ENCODE measurements at places on chromosomes 3 and 15.
A peak's percentile ranks its signal among the peaks of the same experiment; 100 is the strongest.

DNA sequence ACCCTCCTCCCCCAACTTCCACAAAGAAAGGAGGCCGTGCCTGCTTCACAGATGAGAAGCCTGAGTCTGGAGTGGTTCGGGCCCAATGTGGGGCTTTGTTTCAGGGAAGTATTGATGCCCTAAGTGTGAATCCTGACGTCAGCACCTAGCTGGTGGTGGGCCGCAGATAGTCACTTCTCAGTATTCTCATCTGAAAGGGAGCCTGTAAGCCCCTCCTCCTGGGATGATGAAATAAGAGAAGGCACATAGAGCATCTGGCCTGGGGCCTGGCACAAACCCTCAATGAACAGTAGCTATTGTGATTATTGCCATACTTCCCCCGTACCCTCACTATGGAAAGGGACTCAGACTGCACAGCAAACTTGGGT lies 24.8 kb downstream of the LINGO1 start:
- H3K4me1 ChIP-seq = peaks cover 63% of the 10 kb centered on the region
- DNase-seq = no peak
- no peaks in the 10 kb centered on the region for H3K36me3 ChIP-seq
- H3K27ac ChIP-seq = peak overlapping the region; percentile 62

DNA sequence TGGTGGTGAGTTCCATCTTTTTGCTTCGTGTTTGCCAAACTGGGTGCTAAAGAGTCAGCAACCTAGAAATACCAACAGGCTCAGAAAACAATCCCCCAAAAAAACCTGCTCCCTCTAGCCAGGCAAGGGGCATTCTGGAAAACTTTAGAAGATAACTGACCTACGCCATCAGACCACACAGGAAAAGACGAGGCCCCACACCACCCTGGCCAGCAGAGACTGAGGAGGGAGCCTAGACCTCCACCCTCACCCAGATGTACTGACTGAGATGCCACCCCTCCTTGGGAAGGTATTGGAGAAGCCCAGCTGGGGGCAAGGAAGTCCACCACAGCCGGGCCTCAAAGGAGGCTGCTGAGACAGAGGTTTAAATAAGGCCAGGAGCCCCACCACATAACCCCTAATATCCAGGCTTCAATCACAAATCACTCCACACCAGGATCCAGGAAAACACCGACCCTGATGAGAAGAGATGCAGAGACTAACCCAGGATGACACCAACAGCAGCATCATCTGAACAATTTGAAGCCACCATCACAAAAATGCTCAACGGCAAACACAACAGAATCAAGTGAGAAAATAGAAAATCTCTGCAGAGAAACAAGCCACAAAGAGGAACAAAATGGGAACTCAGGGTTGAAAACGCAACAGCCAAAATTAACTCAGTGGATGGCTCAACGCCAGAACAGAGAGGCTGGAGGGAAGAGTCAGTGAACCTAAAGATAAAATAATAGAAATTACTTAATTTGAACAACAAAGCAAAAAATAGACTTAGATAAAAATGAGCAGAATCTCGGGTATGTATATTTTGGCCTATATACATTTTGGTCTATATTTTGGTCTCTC lies 61.0 kb downstream of the TPRA1 start:
- no peaks in the 10 kb centered on the region for H3K4me1 ChIP-seq
- H3K4me3 ChIP-seq = no peak overlapping the region
- DNase-seq = no peak
- no peak overlapping the region for H3K27ac ChIP-seq

DNA sequence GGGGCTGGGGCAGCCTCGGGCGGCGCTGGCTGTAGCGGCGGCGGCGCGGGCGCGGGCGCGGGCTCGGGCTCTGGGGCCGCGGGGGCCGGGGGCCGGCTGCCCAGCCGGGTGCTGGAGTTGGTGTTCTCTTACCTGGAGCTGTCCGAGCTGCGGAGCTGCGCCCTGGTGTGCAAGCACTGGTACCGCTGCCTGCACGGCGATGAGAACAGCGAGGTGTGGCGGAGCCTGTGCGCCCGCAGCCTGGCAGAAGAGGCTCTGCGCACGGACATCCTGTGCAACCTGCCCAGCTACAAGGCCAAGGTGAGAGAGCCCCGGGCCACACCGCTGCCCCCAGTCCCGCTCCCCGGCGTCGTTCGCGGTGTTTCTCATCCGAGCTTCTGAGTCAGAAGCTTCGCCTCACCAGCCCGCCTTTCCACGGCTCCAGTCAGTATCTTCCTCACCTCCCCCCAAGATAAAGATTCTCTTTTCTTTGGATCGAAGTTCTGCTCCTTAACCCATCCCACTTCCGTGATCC lies 600 bp downstream of the FBXO45 start:
- DNase-seq = no peak
- peak overlapping the region; percentile 94 for H3K4me3 ChIP-seq
- H3K27ac ChIP-seq = peak overlapping the region; percentile 82

DNA sequence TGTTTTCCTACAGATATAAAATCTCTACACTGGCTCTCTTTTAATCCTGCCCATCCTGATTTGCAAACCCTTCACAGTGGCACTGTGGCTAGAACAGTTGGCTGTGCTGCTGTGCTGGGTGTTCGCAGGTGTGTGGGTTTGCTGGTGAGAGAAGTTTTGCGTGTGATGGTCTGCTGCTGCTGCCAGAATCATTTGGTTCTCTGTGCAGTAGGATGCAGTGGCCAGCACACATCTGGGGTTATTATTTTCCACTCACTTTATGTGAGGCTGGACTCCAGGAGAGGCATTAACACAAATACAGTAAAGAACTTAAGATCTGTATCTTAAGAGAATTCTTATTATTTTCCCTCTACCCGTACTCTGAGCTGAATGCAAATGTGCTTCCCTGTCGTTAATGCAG lies 16.0 kb upstream of the PSMD6 start:
- no peak for DNase-seq
- H3K36me3 ChIP-seq = no peaks in the 10 kb centered on the region
- H3K4me1 ChIP-seq = no peaks in the 10 kb centered on the region
- no peaks in the 10 kb centered on the region for H3K27me3 ChIP-seq
- no peak overlapping the region for H3K27ac ChIP-seq
- H3K4me3 ChIP-seq = no peak overlapping the region

DNA sequence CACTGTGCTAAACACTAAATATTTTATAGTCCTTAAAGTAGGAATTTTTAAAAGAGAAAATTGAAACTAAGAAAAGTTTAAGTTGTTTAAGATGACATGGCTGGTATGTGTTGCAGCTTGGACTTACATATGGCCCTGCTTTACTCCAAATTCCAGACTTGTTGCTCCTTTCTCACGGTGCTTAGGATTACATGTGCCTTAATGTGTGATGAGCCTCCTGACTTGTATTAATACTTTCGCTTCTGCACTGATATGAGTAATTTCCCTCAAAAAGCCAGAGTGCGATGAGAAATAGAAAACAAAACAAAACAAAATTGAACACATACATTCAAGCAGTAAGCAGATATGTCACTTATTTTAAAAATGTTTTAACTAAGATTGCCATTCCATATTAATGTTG lies 250.2 kb downstream of the VGLL3 start:
- H3K27ac ChIP-seq = no peak overlapping the region
- H3K36me3 ChIP-seq = no peaks in the 10 kb centered on the region

DNA sequence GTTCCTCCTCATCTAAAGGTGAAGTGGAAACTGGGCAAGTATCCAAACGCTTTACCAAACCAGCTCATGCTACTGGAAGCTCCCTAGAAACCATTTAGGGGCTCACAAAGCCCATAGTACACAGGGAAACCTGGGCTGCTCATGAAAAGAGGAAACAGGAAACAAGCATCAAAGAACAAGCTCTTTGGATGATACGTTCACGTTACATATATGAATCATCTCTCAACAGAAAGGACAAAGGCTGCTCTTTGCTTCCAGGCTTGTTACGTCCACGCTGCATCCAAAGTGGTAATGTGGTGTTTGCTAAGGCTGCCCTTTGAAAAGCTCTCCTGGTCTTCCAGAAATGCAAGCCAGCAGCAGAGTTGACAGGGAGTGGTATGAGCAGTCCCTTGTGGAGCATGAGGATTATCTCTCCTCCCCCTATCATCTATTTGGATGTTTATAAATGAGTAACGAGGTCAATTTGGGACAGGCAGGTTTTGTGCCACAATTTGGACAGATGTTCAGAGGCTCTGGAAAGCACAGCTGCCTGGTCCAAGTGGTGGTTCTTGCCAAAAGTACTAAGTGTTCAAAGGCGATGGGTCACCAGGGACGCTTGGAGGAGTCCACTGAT lies 98.0 kb upstream of the RORA start:
- H3K27me3 ChIP-seq = no peaks in the 10 kb centered on the region
- no peak overlapping the region for H3K4me3 ChIP-seq
- DNase-seq = no peak
- no peak overlapping the region for H3K27ac ChIP-seq

DNA sequence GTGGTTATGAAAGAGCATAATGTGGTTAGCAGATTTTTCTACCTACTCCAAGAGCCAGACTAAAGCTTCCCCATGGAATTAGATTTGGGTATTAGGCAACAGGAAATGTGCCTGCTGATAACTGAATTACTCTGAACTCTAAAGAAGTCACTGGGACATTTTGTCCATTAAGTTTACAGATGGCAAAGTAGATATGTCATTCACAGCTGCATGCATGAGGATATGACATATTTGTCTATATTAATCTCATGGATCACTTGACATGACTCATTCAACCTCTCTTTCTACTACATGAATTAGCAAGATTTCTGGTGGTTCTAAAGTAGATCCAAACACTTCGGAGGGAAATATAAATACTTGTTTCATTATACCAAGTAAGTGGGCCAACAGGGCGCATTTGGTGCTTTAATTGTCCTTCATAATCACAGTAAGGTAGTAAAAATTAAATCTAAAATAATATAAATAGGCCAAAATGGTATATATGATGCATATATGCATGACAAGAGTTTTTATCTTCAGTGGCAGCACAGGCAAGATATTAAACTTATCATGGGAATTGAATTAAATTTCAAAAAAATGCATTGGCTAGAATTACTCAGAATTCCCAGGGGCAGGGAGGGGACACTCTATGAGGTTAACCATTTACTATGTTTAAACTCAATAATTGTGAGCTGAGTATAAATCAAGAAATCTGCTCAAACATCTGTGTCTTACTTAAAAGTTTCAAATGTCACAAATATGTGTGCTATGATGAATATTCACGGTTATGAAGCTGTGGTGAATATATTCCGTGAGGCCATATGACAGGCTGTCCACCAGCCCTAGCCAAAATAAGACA lies 365.3 kb upstream of the KCNMB2 start:
- no peaks in the 10 kb centered on the region for H3K27me3 ChIP-seq
- H3K4me3 ChIP-seq = no peak overlapping the region
- no peaks in the 10 kb centered on the region for H3K36me3 ChIP-seq
- DNase-seq = no peak
- peaks cover 12% of the 10 kb centered on the region for H3K4me1 ChIP-seq

- peaks cover 31% of the 10 kb centered on the region for H3K4me1 ChIP-seq
- no peak for DNase-seq
- H3K27me3 ChIP-seq = no peaks in the 10 kb centered on the region
- peak overlapping the region; percentile 51 for H3K27ac ChIP-seq
- H3K4me3 ChIP-seq = no peak overlapping the region
- peaks cover 26% of the 10 kb centered on the region for H3K36me3 ChIP-seq
Observed at GRCh38 chr3:23966328-23966727, 21.2 kb downstream of the NR1D2 start.

DNA sequence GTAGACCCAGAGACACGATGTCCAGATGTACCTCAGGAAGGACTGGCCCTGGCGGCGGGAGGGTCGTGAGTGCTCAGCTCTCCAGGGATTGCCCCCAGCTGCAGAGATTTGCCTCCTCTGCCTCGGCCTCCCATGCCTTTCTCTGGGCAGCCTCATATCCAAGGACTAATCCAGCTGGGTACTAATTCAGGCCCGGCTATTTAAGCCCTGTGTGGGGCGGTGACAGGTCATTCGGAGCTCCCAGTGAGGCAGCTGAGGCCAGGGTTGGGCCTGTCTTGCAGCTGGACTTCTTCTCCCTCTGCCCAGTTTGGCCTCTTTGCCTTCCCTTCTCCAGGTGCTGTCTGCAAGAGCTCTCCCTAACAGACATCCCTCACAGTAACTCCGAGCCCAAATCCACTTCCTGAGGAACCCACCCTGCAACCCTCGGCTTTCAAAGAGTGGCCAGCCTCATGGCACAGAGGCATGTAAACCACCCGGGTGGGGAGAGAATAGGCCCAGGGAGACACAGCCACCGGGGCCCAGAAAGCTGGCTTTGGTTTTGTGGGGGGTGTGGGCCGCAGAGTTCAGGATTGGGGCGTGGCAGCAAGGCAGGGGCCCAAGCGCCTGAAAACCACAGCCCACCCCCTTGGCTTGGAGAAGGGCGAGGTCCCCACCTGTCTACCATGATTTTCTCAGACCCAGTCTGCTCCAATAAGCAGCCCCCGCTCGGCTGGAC lies 85.8 kb downstream of the PPCDC start:
- no peaks in the 10 kb centered on the region for H3K36me3 ChIP-seq
- H3K27me3 ChIP-seq = no peaks in the 10 kb centered on the region
- no peaks in the 10 kb centered on the region for H3K4me1 ChIP-seq
- no peak for DNase-seq

GRCh38 chr3:141360888-141361598 lies 7.3 kb upstream of the ZBTB38 start:
- no peaks in the 10 kb centered on the region for H3K36me3 ChIP-seq
- no peaks in the 10 kb centered on the region for H3K27me3 ChIP-seq
- no peak for DNase-seq
- H3K4me3 ChIP-seq = peak overlapping the region; percentile 9

GRCh38 chr3:121481106-121481880 lies 64.5 kb downstream of the POLQ start:
- H3K4me1 ChIP-seq = no peaks in the 10 kb centered on the region
- H3K27ac ChIP-seq = no peak overlapping the region
- DNase-seq = no peak
- no peak overlapping the region for H3K4me3 ChIP-seq

GRCh38 chr3:5272387-5272786 lies 84.9 kb downstream of the EDEM1 start:
- no peak overlapping the region for H3K4me3 ChIP-seq
- no peak overlapping the region for H3K27ac ChIP-seq
- no peaks in the 10 kb centered on the region for H3K27me3 ChIP-seq
- DNase-seq = no peak
- no peaks in the 10 kb centered on the region for H3K36me3 ChIP-seq
- peaks cover 12% of the 10 kb centered on the region for H3K4me1 ChIP-seq

- no peak for DNase-seq
- H3K27ac ChIP-seq = no peak overlapping the region
- H3K36me3 ChIP-seq = no peaks in the 10 kb centered on the region
- no peaks in the 10 kb centered on the region for H3K27me3 ChIP-seq
- H3K4me3 ChIP-seq = no peak overlapping the region
Observed at GRCh38 chr3:135853981-135854380, 111.5 kb upstream of the PPP2R3A start.

- no peaks in the 10 kb centered on the region for H3K4me1 ChIP-seq
- H3K36me3 ChIP-seq = no peaks in the 10 kb centered on the region
- H3K27me3 ChIP-seq = no peaks in the 10 kb centered on the region
- no peak overlapping the region for H3K4me3 ChIP-seq
- DNase-seq = no peak
- no peak overlapping the region for H3K27ac ChIP-seq
Observed at GRCh38 chr3:45417930-45418847, 29.8 kb downstream of the LARS2 start.

DNA sequence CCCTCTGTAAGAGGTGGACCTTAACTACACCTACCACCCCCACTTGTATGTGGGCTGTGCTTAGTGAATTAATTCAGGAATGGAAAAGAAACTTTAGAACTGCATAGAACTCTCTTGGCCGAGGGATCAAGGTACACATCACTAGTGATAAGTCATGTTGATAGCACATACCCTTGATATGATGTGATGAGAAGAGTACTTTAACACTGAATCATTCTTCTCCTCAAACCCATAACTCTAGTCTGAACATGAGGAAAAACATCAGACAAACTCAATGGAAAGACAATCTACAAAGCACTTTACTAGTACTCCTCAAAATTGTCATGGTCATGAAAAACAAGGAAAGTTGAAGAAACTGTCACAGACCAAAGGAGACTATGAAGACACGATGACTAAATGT lies 87.6 kb downstream of the P2RY1 start:
- no peak for DNase-seq
- H3K27me3 ChIP-seq = no peaks in the 10 kb centered on the region
- H3K27ac ChIP-seq = no peak overlapping the region
- no peaks in the 10 kb centered on the region for H3K4me1 ChIP-seq
- H3K36me3 ChIP-seq = no peaks in the 10 kb centered on the region

Measured in tibial artery (tissue), 4 donors.